ENCODE measurements at places on chromosomes 5 and 9. TPM values are rescaled to one million over a fixed set of nuclear protein-coding genes. Genes with fewer than 3 reads are reported as not detected.

- no peak for DNase-seq
Measured at GRCh38 chr9:21605489-21605931, 123.4 kb upstream of the IFNE start.

DNA sequence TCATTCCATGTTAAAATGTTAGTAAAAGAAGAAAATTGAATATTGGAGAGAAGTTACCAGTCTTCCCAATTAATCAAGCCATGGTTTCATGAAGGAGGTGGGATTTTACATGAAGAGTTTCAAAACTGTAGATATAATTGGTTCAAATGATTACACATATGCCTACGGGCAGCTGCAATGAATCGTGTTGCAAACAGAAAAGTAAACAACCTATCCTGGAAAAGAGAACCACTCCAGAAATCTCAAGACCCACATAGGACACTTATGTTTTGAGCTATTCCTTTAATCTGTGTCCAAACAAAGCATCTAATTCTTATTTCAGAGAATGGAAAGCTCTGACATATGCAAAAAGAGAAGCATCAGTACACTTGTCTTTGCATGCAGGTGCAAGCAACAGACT lies 340.2 kb downstream of the NDUFS4 start:
- no peak for DNase-seq

- DNase-seq, result no peak
Measured at GRCh38 chr5:115124741-115125140, 45.0 kb downstream of the TRIM36 start.

- no peak for DNase-seq
Measured at GRCh38 chr9:77534376-77535057, 113.6 kb downstream of the GNA14 start.

- peak; percentile 75 for DNase-seq
Measured at GRCh38 chr9:93302586-93303257, 118.8 kb downstream of the WNK2 start.

DNA sequence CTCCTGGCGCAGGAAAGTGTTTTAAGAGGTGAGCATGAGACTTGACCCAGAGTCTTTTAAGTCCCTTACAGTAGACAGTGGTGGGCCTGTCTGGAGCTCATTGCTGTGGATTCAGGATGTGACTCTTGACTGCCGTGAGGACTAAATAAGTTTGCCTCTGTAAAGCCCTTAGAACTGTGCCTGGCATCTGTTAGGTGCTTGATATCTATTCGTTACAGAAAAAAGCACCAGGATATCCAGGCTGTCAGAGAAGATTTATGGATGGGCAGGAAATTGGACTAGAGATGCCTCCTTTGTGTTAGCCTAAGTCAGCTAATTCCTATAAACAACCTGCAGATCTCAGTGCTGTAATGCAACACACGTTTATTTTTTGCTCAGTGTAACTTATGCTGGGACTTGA lies 12.6 kb downstream of the ERGIC1 start:
- no peak for DNase-seq

DNA sequence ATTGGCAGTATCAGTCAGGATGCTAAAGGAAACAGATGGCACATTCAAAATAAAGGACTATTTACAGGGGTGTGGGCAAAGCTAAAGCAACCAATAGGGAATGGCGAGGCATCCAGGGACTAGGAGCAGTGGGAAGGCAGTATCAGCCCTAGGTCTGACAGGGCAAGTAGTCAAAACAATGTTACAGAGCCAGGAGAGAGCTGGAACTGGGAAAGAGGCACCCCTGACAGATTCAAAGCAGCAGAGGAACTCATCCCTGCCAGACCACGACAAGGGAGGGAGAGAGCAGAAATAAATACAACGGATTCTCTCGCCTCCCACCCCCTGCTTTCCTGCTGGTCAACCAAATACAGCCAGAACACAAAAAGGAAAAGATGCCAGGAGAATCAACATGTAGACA lies 371.5 kb downstream of the NR2F1-AS1 start:
- DNase-seq, result no peak

Gene PCDHB4
- not detected for total RNA-seq

Gene HK3
- not detected for total RNA-seq

Gene CFAP90
- not detected for total RNA-seq

Gene GPR151
- total RNA-seq, result not detected

Gene CENPK
- total RNA-seq, result 97.8 TPM

Gene KIF27
- total RNA-seq, result 1.9 TPM

Gene ENG
- total RNA-seq, result 24.3 TPM

Gene PCDHB13
- total RNA-seq, result not detected
